Lower leg skin (tissue), 4 donors: ENCODE measurements at places on chromosomes 1 and 21.

DNA sequence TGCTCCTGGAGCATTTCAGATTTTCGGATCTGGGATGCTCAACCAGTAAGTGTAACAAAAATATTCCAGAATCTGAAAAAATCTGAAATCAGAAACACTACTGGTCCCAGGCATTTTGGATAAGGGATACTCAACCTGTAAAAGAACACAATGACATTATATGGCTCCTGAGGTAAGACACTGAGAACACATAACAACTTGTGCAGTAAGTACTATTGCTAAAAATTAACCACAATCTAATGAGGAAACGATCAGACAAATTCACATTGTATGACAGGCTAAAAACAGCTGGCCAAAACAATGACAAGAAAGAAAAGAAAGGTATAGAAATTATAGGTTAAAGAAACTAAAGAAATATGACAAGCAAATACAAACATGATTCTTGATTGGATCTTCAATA lies 54.9 kb downstream of the LTN1 start:
- DNase-seq, result no peak

DNA sequence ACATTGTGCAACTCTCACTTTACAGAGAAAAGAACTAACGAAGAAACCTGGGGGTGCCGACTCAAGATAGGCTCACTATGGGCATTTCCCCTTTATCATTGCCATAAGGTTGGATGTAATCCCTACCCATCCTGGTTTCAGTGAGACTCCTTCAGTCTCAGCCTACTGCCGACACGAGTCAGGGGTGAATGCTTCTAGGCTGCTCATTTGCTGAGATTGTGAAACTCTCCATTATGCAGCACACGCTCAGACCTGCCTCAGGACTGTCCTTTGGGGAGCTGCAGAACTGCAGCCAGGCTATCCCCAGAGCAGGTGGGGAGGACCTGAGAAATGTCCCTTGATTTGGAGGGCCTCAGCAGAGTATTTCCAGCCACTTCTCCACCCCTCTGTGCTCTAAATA lies 22.2 kb downstream of the TSHB start:
- DNase-seq, result no peak

DNA sequence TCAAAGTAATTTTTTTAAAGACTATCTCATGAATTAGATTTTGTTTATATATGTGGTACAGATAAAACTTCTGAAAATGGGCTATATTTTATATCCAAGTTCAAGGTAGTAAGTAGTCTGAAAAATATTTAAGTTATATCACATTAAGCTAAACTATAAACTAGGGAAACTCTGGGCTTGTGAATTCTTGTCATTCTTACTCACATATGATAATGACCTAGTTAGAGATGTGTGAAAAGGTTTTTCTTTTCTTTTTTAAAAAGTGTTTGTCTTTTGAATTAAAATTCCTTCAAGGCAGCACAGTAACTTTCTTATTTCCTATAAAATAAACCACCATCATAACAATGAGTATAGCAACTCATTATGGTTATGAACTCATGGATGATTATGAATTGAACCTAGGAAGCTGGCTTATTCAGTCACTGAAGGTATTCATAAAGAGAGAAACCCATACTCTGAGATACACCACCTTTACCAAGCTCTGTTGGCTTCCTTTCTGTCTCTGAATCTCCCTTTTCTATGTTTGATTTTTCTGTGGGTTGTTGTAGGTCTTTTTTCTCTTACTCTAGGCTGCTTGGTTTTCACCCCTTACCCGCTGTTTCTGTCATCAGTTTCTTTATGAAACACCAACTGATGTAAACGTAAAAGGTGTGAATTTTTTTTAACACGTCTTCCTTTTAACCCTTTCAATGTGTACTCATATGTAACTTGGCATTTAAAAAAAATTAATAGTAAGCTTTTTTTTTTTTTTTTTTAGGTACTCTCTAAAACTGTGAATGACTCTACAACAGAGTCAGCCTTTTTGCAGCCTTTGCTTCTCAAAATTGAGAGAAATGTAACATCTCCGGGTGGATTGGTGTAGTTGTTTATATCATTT lies 25.2 kb downstream of the IL12RB2 start:
- DNase-seq, result no peak

GRCh38 chr1:157153746-157154145 lies 15.6 kb upstream of the ETV3 start:
- no peak for DNase-seq

- DNase-seq, result no peak
These were observed 1.5 kb downstream of the KCNC4 start for GRCh38 chr1:110211496-110212168.

GRCh38 chr1:54952950-54953718 lies 27.3 kb upstream of the TMEM61 start:
- no peak for DNase-seq

DNA sequence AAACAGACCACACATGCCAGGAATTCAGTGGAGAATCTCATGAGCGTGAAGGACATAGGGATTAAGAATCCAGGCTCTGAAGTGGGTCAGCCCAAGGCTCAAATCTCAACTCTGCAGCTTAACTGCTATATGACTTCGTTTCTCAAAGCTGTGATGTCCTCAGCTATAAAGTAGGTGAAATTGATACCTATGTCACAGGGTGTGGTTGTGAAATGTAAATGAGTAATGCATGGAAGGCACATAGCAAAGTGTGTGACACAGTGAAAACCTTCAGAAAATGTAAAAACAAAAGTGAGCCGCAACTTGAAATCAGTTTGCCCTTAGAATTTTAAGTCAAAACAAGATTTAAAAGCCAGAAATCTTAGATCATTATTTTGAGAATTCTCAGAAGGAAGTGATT lies 145.7 kb upstream of the PRMT6 start:
- no peak for DNase-seq

GRCh38 chr1:41870076-41870562 lies 48.6 kb downstream of the HIVEP3 start:
- DNase-seq, result no peak

DNA sequence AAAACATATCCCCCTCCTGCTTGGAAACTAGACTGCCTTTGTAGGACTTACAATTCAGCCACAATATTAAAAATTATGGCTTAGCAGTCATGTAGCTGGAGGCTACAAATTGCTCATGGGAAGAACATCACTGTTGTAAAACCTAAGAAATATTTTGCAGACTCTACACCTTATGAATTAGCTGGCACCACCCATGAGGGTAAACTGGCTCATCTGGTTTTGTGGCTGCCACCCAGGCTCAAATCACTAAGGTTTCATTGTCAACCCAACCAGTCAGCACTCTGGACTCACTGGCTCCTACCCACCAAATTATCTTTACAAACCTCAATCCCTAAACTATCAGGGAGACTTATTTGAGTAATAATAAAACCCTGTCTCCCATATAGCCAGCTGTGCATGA lies 100.7 kb upstream of the OLFM3 start:
- no peak for DNase-seq

GRCh38 chr1:228306275-228307217 lies 98.7 kb downstream of the OBSCN start:
- peak; percentile 76 for DNase-seq

DNA sequence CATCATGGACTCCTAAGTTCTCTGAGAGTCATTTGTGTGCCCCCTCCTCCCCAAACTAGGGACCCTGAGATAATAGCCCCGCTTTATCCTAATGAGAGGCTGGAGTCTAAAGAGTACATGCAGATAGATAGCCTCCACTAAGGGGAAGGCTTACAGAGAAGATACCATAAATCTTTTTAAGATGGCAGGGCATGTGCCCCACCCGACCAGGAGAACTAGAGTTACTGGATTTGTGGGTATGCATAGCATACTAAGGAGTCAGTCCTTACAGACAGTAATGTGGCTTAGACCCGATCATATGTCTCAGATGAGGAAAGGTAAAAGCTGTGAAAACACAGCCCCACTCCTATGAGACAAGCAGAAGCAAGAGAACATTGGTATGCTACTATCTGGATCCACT lies 25.7 kb upstream of the PKN2 start:
- no peak for DNase-seq

- no peak for DNase-seq
These were observed 19.0 kb upstream of the AGO1 start for GRCh38 chr1:35863881-35864625.

- DNase-seq, result no peak
These were observed 52.8 kb downstream of the PTGER3 start for GRCh38 chr1:70994753-70995268.

DNA sequence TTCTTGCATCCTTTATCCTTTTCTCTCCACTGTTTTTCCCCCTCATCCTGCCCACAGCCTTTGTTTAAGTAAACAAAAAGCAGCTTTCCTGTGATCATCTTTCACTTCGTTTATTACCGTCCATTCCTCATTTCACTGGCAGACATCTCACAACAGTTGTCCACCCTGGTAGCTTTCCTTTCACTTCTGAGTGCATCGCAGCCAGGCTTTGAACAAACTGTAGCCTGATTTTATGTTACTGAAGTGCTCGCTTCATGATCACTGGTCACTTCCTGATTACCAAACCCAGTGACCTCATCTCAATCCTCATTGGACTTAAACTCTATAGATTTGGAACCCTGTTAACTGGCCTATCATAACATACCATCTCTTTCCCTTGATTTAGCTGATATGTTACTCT lies 67.7 kb downstream of the SDCCAG8 start:
- no peak for DNase-seq

DNA sequence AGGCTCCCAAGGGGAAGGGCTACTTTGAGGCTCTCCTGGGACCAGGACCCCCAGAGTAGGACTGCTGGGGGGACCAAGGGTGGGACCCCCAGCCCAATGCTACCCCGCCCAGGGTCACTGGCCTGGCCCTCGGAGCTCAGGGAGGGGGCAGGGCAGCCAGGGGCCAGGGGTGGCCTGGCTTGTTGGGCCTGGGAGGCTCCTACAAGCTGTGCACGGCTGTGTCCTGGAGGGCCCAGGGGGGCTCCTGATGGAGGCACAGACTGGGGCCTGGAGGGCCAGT lies 2.2 kb downstream of the HES4 start:
- DNase-seq, result no peak

- no peak for DNase-seq
These were observed 1.2 kb upstream of the HPCAL4 start for GRCh38 chr1:39692152-39693074.

- no peak for DNase-seq
These were observed 163.8 kb downstream of the BACH1 start for GRCh38 chr21:29462479-29462878.

DNA sequence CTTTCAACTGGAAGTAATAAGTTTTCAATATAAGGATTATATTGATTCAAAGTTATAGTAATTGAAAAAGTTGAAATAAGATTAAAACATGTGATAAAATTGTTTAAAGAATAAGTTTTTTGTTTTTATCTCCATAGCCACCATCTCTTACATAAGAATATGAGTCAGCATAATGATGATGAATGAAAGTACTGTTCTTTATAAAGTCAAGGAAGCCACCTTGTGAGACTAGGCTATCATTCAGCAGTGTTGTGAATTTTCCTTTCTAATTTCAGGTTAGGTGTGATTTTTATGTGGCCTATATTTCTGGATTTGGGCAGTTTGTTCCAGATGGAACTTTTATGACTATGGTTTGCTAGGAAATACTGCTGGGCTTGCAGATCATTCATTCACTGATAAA lies 22.4 kb upstream of the ASB17 start:
- DNase-seq, result no peak

GRCh38 chr21:41706678-41707077 lies 60.2 kb downstream of the RIPK4 start:
- no peak for DNase-seq

DNA sequence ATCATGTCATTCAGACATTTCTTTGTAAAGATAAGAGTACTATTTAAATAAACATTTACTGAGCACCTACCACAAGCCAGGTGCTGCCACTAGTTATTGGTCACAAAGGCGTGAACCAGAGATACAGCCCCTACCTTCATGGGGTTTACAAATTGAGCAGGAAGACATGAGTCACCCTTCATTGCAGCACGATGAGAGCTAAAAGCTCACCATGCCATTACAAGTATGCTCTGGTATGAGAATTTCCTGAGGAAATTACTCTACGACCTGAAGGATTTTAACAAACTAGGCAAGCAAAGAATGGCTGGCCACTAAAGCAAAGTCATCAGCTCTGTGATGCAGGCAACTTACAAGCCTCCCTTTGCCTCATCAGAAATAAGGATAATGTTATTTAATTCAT lies 346.8 kb downstream of the BRINP2 start:
- DNase-seq, result no peak

DNA sequence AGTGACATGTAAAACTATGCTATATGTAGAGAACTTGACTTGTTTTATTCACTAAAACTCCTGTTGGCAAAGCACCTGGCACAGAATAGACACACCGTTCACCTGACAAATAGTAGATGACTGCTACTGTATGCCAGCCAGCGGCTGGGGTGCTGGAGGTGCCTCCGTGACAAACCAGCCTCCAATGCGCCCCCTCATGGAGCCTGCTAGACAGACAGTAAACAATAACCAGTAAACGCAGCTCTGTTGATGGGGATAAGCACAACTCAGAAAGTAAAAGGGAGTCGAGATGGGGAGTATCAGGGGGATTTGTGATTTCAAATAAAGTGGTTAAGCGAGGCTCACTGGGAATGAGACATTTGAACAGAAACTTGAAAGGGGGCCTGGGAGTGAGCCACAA lies 107.2 kb downstream of the PRDM2 start:
- DNase-seq, result no peak

DNA sequence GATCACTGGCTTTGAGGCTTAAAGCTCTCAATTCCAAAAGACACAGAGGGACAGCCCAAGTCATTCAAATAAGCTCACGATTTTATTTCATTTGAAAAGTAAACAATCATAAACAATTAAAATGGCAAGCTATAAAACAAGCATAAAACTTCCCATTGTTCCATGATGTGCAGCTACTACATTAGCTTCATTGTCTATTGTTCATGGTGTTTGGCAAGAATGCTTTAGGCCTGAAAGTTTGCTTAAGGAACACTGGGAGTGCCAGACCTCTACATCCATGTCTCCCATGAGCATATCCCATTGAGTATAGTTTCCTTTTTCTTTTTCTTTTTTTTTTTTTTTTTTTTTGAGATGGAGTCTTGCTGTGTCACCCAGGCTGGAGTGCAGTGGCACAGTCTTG lies 286.1 kb upstream of the ESRRG start:
- no peak for DNase-seq

DNA sequence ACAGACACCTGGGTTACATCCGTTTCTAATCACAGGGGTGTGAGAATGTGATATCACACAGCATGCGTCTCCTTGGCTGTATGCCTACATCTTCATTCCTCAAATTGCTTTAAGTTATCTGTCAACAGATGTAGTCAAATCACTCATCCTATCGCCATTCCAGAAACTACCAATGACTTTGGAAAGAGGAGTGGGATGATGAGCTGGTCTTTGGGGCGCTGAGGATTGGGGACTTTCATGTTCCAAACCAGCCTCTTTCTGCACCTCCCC lies 104.8 kb downstream of the NAV1 start:
- DNase-seq, result no peak

DNA sequence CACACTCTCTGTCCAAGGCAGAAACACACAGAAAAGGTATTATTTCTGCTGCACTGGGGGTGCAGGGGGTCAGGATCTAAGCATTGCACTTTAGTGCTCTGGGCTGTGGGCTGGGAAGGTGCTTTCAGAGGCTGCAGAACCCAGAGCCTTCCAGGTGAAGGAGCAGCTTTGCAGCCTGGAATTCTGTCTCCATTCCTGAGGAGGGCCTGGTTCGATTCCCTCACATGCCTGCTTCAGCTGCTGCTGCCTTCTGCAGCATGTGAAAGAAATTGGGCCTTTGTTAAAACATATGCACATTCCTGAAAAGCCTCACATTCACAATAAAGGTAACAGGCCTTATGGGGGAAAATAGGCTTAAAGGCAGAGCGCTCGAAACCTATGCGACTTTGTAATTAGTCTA lies 35.9 kb downstream of the VTCN1 start:
- no peak for DNase-seq
